Tibial nerve (tissue), 4 donors: ENCODE measurements at places on chromosomes 12 and 14. TPM values are rescaled to one million over a fixed set of nuclear protein-coding genes. Genes with fewer than 3 reads are reported as not detected.

DNA sequence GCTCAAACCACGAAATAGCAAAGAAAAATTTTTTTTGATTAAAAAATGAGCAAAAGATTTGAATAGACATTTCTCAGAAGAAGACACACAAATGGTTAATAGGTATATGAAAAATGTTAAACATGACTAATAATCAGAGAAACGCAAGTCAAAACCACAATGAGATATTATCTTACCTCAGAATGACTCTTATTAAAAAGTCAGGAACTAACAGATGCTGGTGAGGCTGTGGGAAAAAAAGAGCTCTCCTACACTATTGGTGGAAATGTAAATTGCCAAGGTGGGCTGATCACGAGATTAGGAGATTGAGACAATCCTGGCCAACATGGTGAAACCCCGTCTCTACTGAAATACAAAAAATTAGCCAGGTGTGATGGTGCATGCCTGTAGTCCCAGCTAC, 315.5 kb upstream of the FLRT2 start:
- DNase-seq, result no peak

Gene RNU4-1
- total RNA-seq, result under 0.01 TPM

DNA sequence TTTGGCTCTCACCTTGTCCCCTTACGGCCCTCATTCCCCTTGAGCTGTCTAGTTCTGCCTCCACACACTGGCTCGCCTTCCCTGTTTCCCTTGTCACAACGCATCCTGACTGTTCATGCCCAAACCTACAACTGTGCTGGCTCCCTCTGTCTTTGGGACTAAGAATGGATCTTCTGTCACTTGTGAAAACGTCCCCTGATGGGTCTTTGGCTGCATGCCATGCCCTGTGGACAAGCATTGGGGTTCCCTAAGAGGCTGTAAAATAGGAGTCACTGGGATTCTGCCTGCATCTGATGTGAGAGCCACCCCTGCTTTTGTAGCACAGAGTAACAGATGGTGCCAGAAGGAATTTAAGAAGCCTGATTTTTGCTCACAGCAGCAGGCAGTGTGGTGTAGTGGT, 285.3 kb upstream of the CRY1 start:
- DNase-seq, result no peak

- peak; percentile 26 for DNase-seq
Observed at GRCh38 chr14:68137704-68138619, 318.4 kb downstream of the RAD51B start.

Gene KRT80
- not detected for total RNA-seq

DNA sequence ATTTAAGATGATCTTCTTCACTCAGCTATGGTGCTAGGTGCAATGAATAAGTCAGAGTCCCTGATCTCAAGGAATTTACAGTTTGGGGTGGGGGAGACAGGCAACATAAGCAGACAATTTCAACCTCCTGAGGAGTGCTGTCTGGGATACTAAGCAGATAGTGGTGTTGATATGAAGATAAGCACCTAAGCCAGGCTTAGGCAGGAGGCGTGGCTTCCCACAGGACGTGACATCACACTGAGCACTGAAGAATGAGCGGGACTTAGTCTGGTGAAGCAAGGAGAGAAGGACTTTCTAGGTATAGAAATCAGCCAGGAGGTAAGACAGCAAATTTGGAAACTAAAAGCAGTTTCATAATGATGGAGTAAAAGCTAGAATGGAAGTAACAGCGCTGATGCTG, 6.8 kb downstream of the PRPH start:
- DNase-seq, result no peak
